ENCODE measurements at places on chromosomes 2 and 18.
A peak's percentile ranks its signal among the peaks of the same experiment; 100 is the strongest.

GRCh38 chr2:11560806-11561205, 27.0 kb downstream of the GREB1 start:
- DNase-seq, result no peak

- no peak for DNase-seq
Measured at GRCh38 chr2:1804351-1804771, 60.0 kb upstream of the PXDN start.

DNA sequence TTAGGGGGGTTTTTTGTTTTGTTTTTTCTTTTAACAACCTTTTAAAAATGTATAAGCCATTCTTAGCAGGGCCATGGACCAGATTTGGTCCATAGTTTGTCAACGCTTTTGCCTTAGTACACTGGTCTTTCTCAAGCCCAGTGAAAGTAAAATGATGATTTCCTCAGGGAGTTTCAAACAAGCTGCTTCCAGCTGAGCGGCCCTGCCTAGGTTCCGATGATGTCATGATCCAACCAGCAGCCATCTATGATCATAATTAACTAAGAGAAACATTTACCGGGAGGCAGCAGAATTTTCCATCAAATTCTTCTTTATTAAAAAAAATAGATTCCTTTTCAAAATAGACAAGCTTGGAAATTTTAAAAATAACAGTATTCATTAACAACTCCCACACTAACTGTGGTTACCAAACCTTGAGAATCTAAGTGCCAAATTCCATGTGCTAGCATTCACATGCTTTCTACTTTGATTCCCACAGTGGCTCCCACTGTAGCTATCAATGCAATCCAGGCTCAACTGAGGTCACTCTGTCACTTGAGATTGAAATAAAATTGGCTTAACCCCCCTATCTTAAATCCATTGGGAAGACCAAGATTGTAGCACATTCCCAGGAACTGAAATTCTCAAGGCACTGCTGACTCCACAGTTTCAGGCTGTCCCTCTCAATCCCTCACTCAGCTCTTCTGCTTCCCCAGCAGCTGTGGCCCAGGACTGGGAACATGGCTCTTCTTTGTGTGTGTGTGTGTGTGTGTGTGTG, 148.9 kb downstream of the RNF152 start:
- DNase-seq, result no peak

GRCh38 chr18:79440316-79441110, 44.8 kb downstream of the NFATC1 start:
- DNase-seq, result no peak

- peak; percentile 62 for DNase-seq
Measured at GRCh38 chr18:76564117-76564516, 69.1 kb upstream of the ZNF516 start.

Measured in HCT116 (cell line).